ENCODE measurements at places on chromosomes 13 and 19.

- no peak for DNase-seq
Measured at GRCh38 chr13:106299621-106300020, 235.8 kb downstream of the EFNB2 start.

DNA sequence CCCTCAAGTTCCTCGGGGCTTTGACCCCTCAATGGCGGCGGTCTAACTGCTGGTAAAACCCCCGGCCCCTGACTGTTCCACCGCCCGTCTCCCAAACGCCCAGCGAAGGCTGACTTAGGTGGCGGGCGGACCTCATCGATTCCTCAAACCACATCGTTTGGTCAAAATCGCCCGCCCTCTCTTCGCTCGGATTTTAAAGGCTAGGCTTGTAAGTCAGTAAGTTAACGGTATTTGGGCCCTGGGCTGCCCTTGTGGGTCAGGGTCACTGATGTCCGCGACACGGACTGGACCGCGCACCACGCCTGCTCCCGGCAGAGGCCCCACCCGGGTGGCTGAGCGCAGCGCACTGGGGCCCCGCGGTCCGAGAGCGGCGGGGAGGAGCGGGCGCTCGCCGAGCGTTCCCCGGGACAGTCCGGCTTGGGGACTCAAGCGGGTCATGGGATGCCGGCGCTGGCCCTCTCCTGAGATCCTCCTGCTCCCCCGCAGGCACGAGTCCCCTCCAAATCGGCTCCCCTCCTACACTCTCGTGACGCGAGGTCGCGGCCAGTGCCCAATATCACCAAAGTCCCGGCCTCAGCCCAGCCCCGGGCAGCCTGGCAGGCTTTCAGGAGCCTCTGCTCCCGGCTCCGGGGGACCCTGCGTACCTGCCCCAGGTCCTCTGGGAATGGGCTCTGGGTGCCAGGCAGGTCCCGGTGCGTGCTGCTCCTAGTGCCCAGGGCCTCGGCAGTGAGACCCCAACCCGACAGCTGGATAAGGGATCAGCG, 1.0 kb downstream of the FLT1 start:
- no peak for DNase-seq

DNA sequence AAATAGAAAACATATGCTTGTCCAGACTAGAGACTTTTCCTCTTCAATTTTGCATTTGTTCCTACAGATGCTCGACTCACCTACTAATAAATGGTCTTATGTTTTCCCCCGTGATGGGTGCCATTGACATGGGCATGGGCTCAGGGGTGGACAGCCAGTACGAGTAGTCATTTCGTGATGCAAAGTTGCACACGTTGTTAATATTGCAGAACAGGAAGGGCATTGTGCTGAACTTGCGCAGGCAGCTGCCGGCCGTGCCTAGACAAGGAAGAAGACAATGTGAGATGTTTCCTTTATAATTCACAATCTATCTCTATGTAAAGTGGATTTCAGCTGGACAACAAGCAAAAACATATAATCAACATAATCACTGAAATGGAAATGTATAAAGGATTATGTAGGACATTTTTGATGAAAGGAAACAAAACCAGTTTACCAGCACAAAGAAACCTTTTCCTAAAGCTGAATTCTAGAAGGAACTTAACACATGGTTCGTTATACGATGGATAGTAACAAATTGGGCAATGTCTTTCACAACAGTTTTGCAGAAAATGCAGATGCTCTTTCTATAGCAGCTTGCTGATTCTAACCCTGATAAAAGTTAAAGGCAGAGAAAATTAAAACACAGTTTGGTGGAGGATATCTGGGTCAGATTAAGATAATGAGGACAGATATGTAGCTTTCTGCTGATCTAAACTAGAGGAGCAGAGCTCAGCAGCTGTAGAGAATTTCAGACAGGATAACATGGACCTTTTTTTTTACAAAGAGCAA, 145.7 kb downstream of the COL4A1 start:
- DNase-seq = no peak

DNA sequence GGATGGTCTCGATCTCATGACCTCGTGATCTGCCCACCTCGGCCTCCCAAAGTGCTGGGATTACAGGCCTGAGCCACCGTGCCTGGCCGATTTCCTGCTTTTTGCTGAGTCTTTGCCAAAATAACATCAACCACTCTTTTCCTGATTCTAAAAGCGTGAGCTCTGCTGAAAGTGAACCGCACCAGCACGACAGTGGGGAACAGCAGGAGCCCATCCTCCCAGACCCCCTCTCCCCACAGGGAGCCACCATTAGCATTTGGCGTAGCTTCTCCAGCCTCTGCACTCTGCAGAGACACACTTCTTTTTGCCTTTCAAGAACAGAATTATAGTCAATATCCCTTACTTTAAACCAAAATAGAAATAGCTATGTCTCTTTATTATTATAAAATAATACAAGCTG, 41.3 kb downstream of the MYH14 start:
- DNase-seq = no peak

- DNase-seq = peak; percentile 89
Measured at GRCh38 chr19:44071824-44072542, at the start of gene ZNF284. TSS of gene ZNF284 (plus strand) at chr19:44072159. CDS start at chr19:44076390, 4,231 bp downstream.

GRCh38 chr19:2135474-2136402, 15.6 kb downstream of the AP3D1 start:
- DNase-seq = no peak

DNA sequence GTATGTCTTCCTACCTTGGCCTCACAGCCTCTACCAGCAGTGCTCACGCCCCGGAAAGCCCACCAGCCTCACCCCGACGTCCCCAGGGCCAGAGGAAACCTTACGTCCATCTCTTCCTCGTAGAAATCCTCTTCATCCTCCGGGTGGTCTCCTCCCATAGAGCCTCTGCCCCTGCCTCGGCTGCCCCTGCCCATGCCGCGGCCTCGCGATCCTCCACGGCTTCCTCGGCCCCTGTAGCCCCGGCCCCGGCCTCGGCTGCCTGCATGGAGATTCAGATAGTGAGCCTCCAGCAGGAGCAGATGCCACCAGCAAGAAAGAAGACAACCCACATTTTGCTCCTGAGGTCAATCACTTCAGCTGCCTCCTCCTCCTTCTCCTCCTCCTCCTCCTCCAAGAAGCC, 27.3 kb downstream of the ZC3H4 start:
- no peak for DNase-seq

GRCh38 chr19:35116072-35116801, 614 bp downstream of the FXYD3 start:
- DNase-seq = no peak

GRCh38 chr13:63285426-63285825, 1869.8 kb upstream of the PCDH20 start:
- no peak for DNase-seq

DNA sequence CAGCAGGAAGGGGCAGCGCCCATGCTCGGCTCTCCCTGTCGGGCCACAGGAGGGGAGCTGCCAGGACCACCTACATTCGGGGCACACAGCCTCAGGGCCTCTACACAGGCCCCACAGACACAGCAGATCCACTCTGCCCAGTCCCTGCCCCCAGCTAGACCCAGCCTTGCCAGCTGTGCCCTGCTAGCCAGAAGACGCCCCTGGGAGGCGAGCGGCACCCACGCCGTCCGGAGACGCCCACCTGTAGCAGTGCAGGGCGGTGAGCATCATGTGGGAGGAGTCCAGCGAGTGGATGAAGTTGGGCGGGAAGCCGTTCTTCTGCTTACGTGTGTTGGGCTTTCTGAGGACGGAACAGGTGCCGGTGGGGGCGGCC, 15.1 kb downstream of the POLRMT start:
- no peak for DNase-seq

DNA sequence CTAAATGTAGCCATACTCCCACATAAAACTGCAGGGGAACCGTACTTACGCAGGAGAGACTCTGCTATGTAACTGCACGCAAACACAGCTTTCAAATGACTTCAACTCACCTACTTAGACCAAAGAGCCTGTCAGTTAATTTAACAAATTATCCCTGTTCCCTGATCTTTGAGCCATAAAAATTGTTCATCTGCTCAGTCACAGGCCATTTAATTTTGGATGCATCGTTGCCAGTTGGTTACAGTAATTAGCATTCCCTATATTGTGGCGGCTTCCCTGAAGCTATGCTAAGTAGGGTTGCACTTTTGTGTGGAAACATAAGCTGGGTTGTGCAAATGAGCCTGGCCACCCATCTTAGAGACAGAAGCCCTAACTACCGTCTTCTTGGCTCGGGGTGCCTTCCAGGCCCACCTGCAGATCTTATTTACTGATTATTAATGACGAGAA, 21.2 kb upstream of the OBI1 start:
- DNase-seq = peak; percentile 99

- no peak for DNase-seq
Measured at GRCh38 chr13:41660411-41660810, 203.1 kb downstream of the RGCC start.

- DNase-seq = no peak
Measured at GRCh38 chr13:59744747-59745391, 418.9 kb downstream of the DIAPH3 start.

- DNase-seq = no peak
Measured at GRCh38 chr13:72552731-72553130, 174.7 kb downstream of the MZT1 start.

GRCh38 chr13:75423946-75424345, 58.0 kb downstream of the TBC1D4 start:
- no peak for DNase-seq

- DNase-seq = no peak
Measured at GRCh38 chr19:30744741-30745475, 372.7 kb downstream of the ZNF536 start.

GRCh38 chr13:87147076-87147475, 524.1 kb upstream of the SLITRK5 start:
- no peak for DNase-seq

DNA sequence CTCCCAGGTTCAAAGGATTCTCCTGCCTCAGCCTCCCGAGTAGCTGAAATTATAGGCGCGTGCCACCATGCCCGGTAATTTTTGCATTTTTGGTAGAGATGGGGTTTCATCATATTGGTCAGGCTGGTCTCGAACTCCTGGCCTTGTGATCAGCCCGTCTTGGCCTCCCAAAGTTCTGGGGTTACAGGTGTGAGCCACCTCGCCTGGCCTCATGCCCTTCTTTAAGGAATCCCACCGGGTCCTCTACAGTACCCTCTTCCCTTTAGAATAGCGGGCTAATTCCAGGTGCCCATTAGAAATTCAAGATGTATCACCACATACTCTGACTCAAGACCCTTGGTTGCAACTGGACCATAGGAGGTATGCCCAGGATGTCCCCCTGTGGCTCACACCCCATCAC, 74.2 kb upstream of the ZNF536 start:
- no peak for DNase-seq

- DNase-seq = no peak
Measured at GRCh38 chr19:16127776-16128371, 15.6 kb upstream of the HSH2D start.

GRCh38 chr19:58218899-58219298, 9.8 kb upstream of the ZNF544 start:
- no peak for DNase-seq

DNA sequence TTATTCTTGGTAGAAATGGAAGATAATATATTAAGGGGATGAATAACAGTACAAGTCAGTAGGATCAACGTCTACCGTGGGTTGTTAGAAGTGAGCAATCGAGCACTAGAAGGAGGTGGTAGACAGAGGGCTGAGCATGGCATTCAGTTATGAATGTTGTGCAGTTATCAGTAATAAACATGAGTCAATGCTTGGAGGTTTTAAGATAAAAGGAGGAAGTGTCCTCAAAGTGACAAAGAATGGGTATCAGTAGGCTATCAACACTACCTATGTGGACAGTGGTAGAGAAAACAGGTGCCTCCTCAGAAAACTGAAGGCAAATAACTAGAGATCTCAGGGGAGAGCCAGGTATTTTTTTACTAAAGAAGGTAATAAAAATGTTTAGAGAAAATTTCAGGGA, 1607.0 kb downstream of the PCDH9 start:
- DNase-seq = no peak

DNA sequence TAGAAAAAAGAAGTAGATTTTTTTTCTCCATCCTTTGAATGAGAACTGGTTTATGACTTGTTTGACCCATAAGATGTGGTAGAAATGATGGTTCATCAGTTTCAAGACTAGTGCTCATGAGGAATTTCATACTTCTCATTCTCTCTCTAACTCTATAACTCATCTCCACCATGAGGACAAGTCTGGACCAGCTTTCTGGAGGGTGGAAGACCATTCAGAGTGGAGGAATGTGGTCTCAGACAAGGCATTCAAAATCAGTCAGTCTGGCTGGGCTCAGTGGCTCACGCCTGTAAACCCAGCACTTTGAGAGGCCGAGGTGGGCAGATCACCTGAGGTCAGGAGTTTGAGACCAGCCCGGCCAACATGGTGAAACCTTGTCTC, 3.5 kb upstream of the EID2 start:
- no peak for DNase-seq

DNA sequence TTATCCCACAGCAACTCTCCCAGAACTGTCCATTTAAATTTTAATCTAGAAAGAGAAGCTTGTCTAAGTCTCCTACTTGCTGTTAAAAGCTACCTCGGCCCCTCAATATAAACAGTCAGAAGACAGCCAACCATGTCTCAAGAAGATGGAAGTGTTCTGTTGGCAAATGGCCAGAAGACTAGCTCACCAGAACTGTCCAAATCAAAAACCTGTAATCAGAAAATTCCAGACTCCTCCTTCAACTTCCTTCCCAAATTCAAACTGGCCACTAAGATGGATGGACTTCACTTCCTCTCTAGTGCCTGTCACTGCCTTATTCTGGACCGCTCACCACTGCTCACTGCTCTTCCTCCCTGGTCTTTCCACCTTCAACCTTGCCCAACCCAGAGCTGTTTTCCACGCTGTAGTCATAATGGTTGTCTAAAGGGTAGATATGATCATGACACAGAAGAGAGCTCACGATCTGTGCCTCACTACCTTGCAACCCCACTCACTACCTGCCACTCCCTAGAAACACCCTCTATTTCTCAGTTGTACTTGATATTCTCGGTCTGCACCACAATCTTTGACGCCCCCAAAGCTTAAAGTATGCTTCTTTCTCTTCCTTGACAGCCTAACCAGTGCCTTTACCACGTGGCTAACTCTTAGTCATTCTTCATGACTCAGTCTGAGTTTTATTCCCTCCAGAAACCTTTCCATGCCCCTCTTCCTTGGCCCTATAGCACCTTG, 9.2 kb downstream of the FGF14 start:
- no peak for DNase-seq

- no peak for DNase-seq
Measured at GRCh38 chr19:34688592-34688991, 11.1 kb downstream of the ZNF302 start.

GRCh38 chr13:104847922-104848321, 1687.5 kb downstream of the EFNB2 start:
- DNase-seq = no peak

DNA sequence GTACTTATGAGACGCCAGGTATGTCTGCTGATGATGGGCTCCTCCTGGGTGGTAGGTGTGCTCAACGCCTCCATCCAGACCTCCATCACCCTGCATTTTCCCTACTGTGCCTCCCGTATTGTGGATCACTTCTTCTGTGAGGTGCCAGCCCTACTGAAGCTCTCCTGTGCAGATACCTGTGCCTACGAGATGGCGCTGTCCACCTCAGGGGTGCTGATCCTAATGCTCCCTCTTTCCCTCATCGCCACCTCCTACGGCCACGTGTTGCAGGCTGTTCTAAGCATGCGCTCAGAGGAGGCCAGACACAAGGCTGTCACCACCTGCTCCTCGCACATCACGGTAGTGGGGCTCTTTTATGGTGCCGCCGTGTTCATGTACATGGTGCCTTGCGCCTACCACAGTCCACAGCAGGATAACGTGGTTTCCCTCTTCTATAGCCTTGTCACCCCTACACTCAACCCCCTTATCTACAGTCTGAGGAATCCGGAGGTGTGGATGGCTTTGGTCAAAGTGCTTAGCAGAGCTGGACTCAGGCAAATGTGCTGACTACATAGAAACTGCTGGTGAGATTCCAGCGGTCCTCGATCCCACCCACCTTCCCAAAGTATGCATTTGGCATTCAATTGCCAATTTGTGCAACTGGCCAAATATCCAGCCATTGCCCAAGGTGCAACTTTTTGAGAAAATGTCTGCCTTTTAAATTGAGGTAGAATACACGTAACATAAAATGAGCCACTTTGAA, 10.2 kb downstream of the OR2Z1 start:
- no peak for DNase-seq

All from NCI-H187 treated with DMSO at 0.1 percent for 48 hours (cell line).